Hematopoietic multipotent progenitor cell treated with erythropoietin and hydrocortisone succinate and interleukin-3 and kit ligand, for 8 days (in vitro differentiated cells): ENCODE measurements at places on chromosomes 4 and X.

DNA sequence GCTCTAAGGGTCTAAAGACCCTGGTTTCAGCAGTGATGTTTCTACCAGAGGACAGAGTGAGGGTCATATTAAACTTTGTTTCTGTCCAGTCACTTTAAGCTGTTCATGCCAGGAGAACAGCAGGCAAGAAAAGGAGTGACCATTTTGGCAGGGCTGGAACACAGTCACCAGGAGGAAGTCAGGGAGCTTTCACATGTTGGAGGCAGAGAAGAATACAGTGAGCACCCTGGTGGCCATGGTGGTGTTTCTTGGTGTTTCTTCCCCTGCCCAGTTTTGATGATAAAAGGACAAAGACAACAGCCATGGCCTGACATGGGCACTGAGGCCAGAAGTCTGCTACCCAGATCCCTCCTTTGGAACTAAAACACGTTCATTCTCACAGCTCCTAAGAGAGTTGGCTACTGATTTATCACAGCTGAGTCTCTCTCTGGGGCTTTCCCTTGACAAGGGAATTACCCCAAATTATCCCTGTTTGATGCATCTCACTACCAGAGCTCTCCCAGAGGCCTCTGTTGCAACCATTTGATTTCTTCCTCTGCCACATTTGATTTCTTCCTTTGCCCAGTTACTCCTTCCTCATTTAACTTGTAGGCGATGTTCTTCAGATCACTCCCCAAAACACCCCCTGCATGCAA is 106.4 kb upstream of the NWD2 start:
- no peak for DNase-seq

GRCh38 chr4:105619188-105619931 is 66.9 kb downstream of the ARHGEF38 start:
- peak; percentile 80 for DNase-seq

- DNase-seq = no peak
These were observed 160.9 kb downstream of the CBR4 start for GRCh38 chr4:168849030-168849675.

DNA sequence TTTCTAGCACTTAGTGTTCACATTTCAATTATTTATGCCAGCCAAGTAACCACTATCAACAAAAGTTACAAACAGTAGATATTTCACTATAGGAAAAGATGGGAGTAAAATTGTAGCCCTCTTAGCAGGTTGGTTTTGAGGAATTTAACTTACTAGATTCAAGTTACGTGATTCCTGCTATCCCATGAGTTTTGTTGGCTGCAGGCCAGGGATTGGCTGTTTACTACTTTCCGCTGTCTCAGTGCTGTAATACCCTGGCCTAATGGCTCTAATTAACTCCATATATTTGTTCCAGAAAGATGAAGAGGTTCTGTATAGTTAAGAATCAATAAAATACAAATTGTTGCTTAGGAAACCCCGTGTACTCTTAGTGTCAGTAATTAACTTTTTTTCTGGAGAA is 55.5 kb upstream of the MAGED1 start:
- no peak for DNase-seq

GRCh38 chrX:110669572-110669971 is 126.0 kb downstream of the CHRDL1 start:
- no peak for DNase-seq

GRCh38 chrX:49925176-49925575 is 2.8 kb downstream of the CLCN5 start:
- peak; percentile 80 for DNase-seq

- DNase-seq = no peak
These were observed 80.4 kb downstream of the ZFX start for GRCh38 chrX:24229976-24230375.

GRCh38 chrX:110578270-110578669 is 217.3 kb downstream of the CHRDL1 start:
- no peak for DNase-seq

- no peak for DNase-seq
These were observed 26.9 kb downstream of the XK start for GRCh38 chrX:37712458-37712857.

DNA sequence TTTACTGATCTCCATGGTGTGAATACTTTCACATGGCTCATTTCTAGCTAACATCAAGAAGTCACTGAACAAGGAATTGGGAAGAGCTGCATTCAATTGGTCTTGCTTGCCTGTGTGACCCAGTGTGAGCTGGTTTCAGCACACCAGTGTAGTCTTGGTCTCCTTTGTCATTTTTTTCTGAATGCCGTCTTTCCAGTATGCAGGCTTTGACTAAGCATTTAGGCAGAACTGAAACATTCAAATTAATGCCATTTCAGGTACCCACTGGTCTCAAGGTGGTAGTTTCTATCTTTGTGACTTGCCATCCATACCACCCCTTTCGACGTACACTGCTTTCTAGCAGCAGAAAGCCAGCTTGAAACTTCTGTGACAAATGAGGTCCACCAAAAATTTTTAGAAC is 550.5 kb upstream of the BOD1L1 start:
- no peak for DNase-seq

DNA sequence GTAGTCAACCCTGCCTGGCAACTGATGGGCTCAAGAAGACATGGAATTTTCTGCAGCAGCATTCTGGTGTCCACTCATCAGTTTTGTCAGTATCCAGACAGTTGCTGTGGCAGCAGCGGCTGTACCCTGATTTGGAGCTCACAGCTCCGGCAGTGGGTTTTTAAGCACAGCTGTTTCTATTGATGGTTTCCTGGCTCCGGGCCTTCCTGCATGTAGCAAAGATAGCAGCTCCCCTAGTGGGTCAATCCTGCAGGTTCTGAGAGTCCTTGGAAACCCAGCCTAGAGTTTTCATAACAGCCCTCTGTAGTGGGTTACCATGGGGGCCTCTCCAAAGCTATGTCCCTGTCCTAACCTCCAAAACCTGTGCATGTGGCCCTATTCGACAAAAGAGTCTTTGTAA is 84.0 kb upstream of the ATP6AP2 start:
- no peak for DNase-seq

GRCh38 chr4:61309616-61310015 is 109.5 kb downstream of the ADGRL3 start:
- no peak for DNase-seq

GRCh38 chr4:53847965-53848364 is 216.4 kb downstream of the CHIC2 start:
- no peak for DNase-seq

GRCh38 chr4:82450966-82451755 is 20.8 kb downstream of the ENOPH1 start:
- no peak for DNase-seq

GRCh38 chr4:157895205-157895604 is 277.6 kb downstream of the GASK1B start:
- DNase-seq = no peak

DNA sequence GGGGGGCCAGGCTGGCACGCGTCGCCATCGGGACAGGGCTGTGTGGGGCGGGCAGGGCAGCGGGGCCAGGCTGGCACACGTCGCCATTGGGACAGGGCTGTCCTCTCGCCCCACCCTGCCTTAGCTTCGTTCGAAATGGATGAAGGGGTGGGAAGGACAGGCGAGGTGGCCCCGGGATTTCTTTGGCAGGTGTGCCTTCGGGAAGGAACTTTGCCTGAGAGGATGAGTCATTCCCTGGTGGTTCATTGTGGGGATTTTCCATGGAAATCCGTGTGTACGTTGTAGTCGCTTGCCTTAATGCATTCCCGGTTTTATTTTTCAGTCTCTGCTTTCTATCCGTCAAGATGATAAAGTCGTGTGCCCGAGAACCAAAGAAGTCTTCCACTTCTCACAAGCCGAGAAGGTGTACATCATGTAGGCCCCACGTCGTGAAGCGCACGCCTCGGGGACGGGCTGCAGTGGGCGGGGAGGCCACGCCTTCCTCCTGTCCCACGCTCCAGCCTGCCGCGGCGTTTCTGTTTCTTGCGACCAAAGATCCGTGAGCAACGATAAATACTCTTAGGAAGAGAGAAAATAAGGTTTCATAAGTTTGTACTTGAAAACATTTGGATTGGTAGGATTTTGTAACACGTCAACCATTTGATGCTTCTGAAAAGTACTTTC is 8.1 kb upstream of the UVSSA start:
- DNase-seq = no peak

DNA sequence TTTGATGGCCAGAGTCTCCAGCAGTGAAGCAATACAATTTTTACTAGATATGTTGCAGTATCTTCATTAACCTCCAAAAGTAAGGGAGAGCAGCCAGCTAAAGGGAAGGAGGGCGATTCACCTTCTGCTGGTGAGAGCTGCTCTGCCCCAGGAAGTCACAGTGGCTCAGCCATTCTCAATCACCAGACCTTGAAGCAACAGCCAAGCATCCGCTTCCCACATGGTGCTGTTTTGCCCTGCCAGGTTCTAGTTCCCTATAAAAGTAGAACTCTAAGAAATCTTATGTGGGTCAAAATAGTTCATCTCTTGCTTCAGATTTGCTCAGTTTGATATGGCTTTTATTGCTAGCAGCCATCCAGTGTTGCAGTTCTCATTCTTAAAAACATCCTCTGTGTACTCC is 166.8 kb downstream of the STIM2 start:
- DNase-seq = no peak

GRCh38 chrX:34658326-34658725 is 1.2 kb upstream of the TMEM47 start:
- no peak for DNase-seq
